ENCODE measurements at places on chromosomes 2 and 18. TPM values are rescaled to one million over a fixed set of nuclear protein-coding genes. Genes with fewer than 3 reads are reported as not detected.

DNA sequence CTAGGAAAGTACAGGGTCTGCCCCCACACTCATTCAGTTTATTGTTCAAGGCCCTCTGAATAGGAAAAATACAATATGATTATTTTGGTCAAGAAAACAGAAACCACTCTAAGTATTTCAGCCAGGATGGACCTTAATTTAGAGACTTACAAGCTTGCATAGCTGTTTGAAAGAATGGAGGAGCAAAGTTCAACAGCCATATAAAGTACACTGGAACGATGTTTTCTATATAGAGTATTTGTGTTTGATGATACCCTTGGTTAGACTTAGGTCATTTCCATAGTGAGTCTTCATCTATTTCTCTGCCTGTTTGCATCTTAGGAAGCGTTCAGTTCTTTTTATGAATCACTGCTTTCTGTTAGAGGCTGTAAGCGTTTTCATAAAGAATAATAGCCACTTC lies 366.2 kb downstream of the NUP35 start:
- no peak for DNase-seq

FAP gene
- not detected for total RNA-seq

DNA sequence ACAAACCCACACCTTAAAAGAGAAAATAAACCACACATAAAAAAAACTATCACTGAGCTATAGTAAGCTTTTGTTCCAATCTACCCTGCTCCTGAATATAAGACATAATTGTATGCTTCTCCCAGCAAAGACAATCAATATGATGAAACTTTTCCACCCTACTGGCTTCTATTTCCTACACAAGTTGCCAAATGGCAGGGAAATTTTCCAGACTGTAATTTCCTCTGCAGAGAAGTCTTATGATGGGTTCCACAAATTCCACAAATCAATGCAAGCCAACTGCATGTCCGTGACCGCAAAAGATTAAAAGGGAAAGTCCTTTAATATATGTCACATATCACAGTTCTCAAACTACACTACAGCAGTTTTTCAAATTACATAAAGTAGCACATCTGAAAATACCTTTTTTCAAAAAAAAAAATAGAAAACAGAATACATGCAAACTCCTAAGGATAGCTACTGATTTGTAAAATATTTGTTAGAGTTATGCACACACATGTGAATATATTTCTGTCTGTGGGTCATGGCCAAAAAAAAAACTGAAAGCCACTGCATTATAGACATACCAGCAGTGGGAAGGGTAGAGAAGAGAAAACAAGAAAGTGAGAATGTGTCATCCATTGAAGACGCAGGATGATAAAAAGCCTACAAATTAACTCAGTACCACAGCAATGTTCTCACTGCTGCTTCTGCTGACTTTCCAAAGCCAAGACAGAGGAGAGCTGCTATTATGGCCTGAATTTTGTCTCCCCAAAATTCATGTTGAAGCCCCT lies 61.4 kb downstream of the RPL31 start:
- peak; percentile 22 for DNase-seq

DNA sequence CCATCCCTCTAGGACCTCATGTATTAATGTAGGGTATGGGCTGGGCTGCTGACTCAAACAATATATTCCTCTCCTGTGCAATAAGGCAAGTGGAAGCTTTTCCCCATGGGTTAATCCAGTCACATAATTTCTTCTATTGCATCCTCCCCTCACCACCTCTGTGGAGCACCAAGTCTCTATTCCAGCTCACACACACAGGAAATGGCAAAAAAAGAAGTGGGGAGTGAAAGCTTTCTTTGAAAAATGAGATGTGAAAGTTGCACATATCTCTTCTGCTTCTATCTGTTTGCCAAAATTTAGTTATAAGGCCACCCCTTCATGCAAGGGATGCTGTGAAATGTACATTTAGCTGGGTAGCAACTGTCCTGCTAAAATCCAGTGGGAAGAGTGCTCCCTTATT lies 121.3 kb downstream of the CDC42EP3 start:
- DNase-seq, result no peak

GRCh38 chr18:38221476-38222100 lies 656.0 kb upstream of the CELF4 start:
- DNase-seq, result no peak

- DNase-seq, result no peak
Observed at GRCh38 chr18:11998193-11998592, 16.9 kb downstream of the IMPA2 start.

DNA sequence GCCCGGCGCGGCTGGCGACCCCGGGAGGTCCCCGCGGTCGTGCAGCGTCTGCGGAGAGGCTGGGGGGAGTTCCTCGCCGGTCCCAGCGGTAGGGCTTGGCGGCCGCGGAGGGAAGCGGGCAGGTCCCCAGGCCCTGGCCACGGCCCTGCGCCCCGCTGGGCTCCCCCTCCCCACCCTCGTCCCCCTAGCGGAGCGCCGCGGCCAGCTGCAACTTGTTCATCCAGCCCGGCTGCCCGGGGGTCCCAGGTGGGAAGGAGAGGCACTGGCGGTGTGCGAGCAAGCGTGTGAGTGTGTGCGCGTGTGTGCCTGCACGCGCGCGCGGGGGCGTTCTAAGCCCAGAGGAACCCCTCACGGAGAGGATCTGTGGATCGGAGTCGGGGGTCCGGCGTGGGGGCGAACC lies 1.3 kb downstream of the PTPRM start:
- DNase-seq, result no peak

- no peak for DNase-seq
Observed at GRCh38 chr2:54480025-54480424, 23.9 kb downstream of the SPTBN1 start.

GRCh38 chr18:12820506-12820905 lies 63.5 kb downstream of the PTPN2 start:
- DNase-seq, result no peak

- DNase-seq, result no peak
Observed at GRCh38 chr2:235005603-235006259, 53.9 kb downstream of the SH3BP4 start.

- DNase-seq, result no peak
Observed at GRCh38 chr2:176105730-176106580, 1.1 kb upstream of the HOXD11 start.

IHH gene
- total RNA-seq, result not detected

DNA sequence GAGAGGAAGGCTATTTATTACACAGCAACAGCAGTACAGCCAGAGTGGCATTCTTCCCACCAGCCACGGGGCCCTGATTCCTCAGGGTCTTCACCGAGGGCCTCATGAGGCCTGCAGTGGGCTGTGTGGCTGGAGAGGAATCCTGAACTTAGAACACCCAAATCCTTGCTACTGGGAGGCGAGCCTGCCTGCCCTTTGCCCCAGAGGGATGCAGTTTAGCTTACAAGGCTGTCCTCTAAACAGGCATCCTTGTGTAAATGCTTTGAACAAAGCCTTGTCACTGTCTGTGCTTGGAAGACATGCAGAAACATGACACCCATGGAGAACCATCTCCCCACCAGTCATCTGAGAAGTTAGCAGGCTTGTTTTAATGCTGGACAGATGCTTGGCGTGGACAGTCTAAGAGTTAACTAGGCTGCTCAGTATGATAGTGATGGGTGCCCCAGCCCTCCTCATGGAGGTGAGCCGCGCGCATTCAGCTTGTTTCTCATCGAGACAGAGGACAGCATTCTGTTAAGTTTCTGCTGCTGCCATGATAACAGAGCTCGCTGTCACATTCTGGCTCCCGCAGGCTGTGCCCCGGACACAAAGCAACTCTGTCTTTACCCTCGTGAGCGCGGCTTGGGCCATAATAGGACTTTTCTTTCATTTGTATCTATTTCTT lies 42.9 kb downstream of the ADI1 start:
- DNase-seq, result no peak

GRCh38 chr2:142825861-142826260 lies 51.6 kb upstream of the KYNU start:
- DNase-seq, result no peak

DNA sequence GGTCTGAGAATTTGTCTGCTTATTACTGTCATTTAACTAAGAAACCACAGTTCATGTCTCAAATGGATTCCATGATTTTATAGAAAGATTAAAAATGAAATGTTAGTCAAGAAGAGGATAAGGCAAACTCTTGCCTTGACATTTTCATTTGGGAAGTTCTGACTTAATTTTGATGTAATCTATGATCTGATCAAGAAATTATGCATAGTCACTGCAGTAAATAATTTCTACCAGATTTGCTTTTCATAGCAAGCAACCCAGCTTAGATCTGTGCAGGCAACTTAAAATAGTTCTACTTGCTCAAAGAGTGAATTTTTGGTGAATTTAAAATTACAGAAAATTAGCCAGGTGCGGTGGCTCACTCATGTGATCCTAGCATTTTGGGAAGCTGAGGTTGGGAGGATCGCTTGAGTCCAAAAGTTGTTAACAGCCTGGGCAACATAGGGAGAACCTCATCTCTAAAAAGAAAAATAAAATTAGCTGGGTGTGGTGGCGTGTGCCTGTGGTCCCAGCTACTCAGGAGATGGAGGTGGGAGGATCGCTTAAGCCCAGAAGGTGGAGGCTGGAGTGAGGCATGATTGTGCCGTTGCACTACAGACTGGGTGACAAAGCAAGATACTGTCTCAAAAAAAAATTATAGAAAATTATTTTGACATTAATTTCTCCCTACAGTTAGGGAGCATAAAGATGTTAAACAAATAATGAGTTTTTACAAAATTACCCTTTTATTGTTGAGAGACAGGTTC lies 158.7 kb upstream of the MYO3B start:
- DNase-seq, result no peak

GRCh38 chr2:42224422-42225067 lies 55.4 kb downstream of the EML4 start:
- no peak for DNase-seq

DNA sequence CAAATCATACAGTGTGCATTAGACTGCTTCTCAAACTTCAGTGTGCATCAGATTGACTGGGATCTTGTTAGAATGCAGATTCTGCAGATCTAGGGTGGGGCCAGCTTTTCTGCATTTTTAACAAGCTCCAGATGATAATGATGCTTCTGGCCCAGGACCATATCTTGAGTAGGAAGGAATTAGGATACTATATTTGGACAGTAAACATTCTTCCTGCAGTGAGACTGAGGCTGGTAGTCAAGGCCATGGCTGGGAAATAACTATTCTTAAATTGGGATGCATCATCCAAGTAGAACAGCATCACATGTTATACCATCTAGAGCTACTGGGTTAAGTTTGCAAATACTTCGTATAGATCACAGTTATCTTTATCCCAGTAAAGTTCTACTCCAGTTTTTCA lies 28.4 kb upstream of the ARMC9 start:
- no peak for DNase-seq

ARMC9 gene
- total RNA-seq, result 11.0 TPM

GRCh38 chr2:9696731-9697130 lies 65.9 kb upstream of the YWHAQ start:
- DNase-seq, result no peak

- DNase-seq, result peak; percentile 80
Observed at GRCh38 chr18:6355789-6356589, 58.7 kb downstream of the L3MBTL4 start.

MATN3 gene
- 0.47 TPM for total RNA-seq

GRCh38 chr2:23137166-23137565 lies 247.8 kb upstream of the KLHL29 start:
- no peak for DNase-seq
